ENCODE measurements at places on chromosomes 13 and 19.

- no peak for DNase-seq
Observed at GRCh38 chr13:48641404-48641803, 12.3 kb upstream of the CYSLTR2 start.

GRCh38 chr13:87005511-87005910, 665.7 kb upstream of the SLITRK5 start:
- no peak for DNase-seq

GRCh38 chr19:54183431-54183830, 5.9 kb downstream of the MBOAT7 start:
- no peak for DNase-seq

- no peak for DNase-seq
Observed at GRCh38 chr19:51750400-51751094, 1.1 kb downstream of the FPR1 start.

- DNase-seq: no peak
Observed at GRCh38 chr13:97441368-97441767, 7.4 kb downstream of the RAP2A start.

GRCh38 chr13:72489751-72490150, 237.7 kb downstream of the MZT1 start:
- no peak for DNase-seq

- peak; percentile 9 for DNase-seq
Observed at GRCh38 chr13:114263578-114263977, 17.8 kb upstream of the UPF3A start.

DNA sequence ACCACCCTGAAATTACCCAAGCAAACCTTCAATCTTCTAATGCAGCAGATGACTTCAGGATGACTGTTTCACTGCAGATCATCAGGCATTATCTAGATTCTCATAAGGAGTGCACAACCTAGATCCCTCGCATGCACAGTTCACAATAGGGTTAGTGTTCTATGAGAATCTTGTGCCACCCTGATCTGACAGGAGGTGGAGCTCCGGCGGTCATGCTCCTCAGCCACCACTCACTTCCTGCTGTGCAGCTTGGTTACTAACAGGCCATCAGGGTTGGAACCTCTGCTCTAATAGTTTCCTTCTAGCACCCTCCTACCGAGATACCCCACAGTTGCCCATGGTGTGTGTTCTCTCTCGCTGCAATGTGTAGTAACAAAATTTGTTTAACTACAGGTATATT, 442.8 kb downstream of the FGF14 start:
- no peak for DNase-seq

- DNase-seq: no peak
Observed at GRCh38 chr19:13298565-13299481, 148.6 kb downstream of the IER2 start.

DNA sequence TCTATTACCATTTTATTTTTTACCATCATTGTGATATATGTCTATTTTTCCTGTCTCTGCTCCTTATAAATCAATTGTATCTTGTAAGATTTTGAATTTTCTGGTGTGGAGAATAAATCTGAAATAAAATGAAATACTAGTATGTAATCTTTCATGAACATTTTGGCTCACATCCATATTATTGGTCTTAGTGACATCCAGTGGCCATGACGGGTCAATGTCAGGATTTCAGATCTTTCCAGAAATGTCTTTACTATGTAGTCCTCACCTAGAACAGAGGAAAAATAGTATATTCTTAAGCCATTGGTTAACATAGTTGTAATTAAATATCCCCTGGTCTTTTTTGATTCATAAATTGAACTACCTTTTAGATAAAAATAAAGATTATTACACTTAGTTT, 109.8 kb upstream of the GPC6 start:
- DNase-seq: no peak

- DNase-seq: no peak
Observed at GRCh38 chr13:37209621-37210580, 104.4 kb upstream of the CSNK1A1L start.

DNA sequence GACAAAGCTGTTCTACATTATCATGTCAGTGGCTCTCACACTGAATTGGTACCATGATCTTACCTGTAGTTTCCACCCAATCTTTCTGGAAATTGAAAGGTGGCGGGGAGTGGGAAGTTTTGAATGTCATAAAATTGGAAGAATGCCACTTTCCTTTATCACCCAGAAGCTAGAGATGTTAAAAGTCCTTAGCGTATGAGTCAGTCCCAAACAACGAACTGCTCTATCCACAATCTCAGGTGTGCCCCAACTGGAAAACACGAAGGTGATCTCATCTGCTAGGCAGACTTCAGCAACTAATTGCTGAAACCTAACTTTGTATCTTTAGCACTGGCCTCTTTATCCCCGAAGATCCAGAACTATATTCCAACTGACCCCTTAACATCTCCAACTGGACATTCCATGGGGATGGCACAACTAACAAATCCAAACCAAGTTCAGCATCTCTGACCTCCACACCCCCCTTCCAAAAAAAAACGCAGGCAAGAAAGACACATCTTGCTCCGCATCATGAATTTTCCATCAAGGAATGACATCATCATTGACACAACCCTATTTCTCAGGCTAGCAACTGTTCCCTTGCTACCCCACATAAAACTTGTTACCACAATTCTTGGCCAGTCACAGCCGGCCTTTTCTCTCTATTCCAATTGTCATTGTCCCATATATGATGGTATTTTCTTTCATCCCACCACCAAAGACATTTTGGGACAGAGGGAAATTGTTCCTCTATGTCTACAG, 175.4 kb downstream of the KLF12 start:
- no peak for DNase-seq

- DNase-seq: no peak
Observed at GRCh38 chr13:35475212-35475959, 1.1 kb downstream of the MAB21L1 start.

GRCh38 chr13:97120976-97121375, 101.2 kb upstream of the MBNL2 start:
- DNase-seq: no peak

- DNase-seq: no peak
Observed at GRCh38 chr19:6590827-6591319, at the start of gene CD70. Gene CD70, minus strand, starts transcription at chr19:6591150. Its CDS starts 148 bp downstream, at chr19:6591002.

GRCh38 chr13:103878891-103879605, 812.8 kb upstream of the SLC10A2 start:
- DNase-seq: peak; percentile 85

- DNase-seq: peak; percentile 74
Observed at GRCh38 chr13:71316792-71317363, 550.1 kb downstream of the DACH1 start.

GRCh38 chr19:1648920-1649541, 3.4 kb downstream of the TCF3 start:
- no peak for DNase-seq

DNA sequence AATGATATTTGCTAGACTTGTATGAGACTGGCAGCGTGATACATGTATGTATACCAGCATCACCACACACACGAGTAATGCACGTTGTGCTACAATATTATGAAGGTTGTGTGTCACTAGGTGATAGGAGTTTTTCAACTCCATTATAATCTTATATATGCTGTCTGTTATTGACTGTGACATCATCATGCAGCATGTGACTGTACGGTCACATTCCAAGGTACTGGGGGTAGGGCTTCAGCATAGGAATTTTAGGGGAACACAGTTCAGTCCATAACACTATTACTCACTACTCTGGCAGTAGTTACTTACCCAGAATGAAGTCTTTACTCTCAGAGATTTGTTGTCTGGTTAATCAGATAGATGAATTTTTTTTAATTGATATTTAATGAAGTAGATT, 91.1 kb downstream of the CDK8 start:
- no peak for DNase-seq

DNA sequence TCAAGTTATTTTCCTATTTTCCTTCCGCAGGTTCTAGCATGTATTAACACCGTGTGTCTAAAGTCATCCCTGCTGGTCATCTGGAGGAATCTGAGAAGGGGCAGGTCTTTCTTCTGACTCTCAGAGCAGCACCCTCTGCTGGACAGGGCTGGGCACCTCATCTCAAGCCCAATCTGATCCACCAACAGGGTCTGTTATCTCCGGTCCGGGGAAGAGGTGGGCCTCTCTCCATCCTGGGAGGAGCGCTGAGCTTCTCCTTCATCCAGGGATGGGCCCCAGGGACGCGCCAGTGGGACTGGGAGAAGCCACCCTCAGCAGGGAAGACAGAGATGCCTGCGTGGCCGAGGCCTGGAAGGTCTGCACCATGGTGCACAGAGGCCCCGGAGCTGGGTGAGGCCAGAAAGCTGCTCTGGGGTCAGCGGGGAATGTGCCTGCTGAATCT, 26.0 kb upstream of the ZNF331 start:
- DNase-seq: no peak

DNA sequence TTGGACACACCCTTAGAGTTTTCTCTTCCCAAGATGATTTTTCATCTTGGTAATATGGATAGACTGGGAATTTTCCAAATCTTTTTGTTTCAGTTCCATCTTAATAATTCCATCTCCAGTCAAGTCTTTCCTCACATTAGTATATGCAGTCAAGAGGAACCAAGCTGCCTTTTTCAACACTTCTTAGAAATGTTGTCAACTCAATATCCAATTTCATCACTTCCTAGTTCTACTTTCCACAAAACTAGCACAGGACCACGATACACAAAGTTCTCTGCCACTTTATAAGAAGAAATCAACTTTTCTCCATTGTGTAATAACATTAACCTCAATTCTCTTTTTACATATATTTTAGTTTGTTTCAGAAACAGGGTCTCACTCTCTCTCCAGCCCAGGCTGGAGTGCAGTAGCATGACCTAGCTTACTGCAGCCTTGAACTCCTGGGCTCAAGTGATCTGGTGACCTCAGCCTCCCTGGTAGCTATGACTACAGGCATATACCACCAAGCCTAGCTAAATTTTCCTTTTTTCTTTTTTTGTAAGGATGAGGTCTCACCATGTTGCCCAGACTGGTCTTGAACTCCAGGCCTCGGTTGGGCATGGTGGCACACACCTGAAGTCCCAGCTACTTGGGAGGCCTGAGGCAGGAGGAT, 15.5 kb downstream of the ZNF443 start:
- DNase-seq: no peak

GRCh38 chr19:19475849-19476828, 39.2 kb downstream of the TSSK6 start:
- peak; percentile 8 for DNase-seq

GRCh38 chr13:112718318-112718717, 28.5 kb downstream of the ATP11A start:
- no peak for DNase-seq

GRCh38 chr19:1171755-1172352, 2.2 kb downstream of the SBNO2 start:
- peak; percentile 80 for DNase-seq

GRCh38 chr13:87953381-87953780, 282.2 kb downstream of the SLITRK5 start:
- DNase-seq: no peak

DNA sequence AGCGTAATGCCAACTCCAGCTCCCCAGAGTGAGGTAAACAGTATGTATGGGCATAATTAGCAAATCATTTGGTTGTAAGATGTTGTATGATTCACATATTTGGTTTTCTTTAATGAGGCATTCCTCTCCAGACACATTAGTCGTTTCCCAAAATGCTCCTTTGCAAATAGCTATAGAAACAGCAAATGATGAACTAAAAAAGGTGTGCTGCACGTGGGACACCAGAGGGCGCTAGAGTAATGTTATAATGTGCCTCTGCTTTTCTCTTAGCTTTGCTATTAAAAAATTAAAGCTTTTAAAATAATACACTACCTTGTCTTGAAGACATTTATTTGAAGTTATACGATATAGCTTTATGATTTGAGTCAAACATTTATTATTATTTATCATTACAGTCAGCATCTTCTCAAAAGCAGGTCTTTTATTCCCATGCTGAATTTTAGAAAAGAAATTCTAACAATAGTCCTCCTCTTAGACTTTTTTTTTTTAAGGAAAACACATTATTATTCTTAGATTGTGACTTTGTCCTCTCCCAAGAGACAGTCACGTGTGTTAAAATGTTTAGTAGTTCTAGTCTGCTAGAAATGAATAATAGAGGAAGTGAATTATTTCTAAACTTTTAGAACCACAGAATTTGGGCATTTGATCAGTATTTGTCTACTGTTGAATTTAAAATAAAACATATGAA, 121.6 kb upstream of the FRY start:
- DNase-seq: peak; percentile 41

GRCh38 chr13:49638030-49638743, 9.9 kb downstream of the ARL11 start:
- DNase-seq: no peak

DNA sequence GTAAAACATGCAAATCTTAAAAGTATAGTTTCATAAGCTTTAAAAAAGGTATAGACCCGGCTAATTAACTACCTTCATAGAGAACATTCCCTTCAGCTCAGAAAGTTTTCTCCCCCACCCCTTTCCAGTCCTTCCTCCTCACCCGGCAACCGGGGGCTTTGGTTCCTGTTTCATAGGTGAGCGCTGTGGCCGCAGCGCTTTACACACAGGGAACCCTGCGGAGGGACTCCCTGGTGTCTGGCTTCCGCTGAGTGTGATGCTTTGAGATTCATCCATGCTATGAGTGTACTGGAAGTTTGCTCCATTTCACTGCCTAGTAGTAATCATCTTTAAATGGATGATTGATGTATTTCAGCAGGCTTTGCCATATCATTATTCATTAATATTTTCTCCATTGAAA, 26.0 kb upstream of the PABPC3 start:
- DNase-seq: no peak

DNA sequence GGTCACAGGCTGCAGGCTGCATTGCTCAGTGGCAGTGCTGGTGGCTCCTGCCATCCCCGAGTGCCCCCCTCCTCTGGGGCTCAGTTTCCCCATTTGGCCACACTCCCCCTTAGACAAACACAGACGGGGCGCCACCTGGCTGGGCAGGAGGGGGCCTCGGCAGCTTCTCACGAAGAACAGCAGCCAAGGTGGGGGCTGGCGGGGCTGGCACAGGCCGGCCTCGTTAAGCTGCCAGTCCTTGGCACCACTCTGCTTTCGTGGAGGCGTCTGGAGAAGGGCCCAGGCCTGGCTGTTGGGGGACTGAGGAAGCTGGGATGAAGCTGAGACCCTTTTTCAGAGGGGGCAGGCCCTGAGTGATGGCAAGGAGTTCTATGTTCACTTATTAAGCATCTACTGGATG, 3.7 kb upstream of the ZNRF4 start:
- no peak for DNase-seq

DNA sequence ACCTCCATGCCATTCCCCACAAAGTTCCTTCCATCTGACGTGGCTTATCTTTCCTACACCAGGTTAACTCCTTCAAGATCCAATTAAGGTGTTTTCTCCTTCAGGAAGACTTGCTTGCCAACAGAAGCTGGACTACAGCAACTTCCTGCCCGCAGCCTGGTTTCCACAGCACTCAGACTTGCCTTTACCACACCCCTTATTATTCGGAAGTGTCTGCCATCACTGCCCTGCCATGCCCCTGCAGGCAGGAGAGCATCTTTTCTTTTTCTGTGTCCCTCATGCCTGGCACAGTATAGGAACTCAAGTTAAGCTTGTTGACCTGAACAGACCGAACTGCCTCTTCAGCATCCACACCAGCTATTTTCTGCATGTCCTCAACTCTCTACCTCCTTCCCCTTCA, 168.0 kb downstream of the FOXO1 start:
- no peak for DNase-seq

DNA sequence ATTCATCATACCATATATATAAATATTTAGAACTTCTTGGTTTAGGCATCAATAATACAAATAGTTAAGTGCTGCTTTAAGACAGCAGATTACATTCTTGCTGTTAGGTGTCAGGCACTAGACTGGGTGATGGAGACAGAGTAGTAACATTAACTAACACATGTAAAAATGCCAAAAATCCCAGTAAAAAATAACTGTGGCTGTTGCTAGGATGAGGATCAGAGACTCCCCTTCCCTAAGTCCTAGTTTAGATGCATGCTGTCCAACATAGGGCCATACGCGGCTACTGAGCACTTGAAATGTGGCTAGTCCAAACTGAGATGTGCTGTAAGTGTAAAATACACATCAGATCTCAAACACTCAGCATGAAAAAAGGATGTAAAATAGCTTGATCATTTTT, 94.7 kb downstream of the CDADC1 start:
- DNase-seq: no peak
